ENCODE measurements at places on chromosomes 3 and 15.

DNA sequence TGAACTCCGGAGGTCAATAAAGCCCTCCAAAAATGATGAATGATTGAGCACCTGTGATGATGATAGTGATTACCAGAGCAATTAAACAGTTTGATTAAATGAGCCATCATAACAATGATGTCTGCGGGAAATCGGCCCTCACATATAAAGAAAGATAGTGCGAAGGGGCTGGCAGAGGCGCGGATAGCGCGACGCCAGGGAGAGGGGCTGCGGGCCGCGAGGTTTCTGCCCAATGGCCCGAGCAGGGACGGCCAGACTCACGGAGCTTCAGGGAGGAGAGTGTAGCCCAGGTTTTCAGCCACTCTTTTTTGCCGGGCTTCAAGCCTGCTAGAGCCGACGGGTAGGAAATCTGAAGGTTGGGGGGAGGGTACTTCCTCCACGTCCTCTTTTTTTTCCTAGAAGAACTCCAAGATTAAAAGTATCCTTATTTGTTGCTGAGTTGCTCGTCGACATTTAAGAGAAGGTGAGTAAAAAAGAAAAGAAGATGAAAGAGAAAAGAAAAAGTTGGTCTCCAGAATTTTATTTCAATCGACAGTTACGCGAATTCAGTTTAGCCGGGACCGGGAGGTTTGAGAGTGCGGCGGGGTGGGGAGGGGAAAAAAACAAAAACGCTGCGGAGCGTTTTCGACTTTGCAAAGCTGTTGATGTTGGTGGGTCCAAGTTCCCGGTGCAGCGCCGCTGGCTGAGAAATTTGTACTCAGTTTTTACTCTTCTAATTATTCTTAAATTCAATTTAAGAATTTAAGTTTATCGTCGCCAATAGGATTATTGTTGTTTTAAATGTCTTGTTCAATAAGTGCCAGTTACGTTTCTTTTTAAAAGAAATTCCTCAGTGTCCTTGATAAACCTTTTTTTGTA, 2.2 kb upstream of the MEIS2 start:
- no peak for DNase-seq

GRCh38 chr15:25600751-25601150, 161.9 kb upstream of the UBE3A start:
- no peak for DNase-seq

GRCh38 chr3:112315791-112316190, 17.2 kb upstream of the CD200 start:
- DNase-seq: no peak

GRCh38 chr15:34837246-34838016, 42.1 kb upstream of the ACTC1 start:
- no peak for DNase-seq

- no peak for DNase-seq
These were observed 397 bp downstream of the PLXND1 start for GRCh38 chr3:129605922-129606635.

DNA sequence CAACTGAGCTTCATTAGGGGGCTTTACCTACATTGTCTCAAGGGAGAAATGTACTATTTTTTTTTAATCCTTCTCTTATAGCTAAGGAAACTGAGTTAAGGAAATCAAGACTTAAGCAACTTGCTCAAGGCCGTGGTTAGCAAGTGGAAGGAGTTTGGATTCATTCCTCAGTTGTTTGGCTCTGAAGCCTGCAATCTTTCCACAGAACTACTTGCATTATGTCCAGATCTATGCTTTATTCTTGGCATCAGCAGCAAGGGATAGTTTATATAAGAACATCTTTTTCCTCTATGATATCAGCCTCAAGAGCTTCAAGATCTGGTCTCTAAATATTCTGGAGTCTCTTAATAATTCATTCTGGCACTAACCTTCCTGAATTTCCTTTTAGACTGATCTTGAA, 182.4 kb downstream of the SV2B start:
- no peak for DNase-seq

DNA sequence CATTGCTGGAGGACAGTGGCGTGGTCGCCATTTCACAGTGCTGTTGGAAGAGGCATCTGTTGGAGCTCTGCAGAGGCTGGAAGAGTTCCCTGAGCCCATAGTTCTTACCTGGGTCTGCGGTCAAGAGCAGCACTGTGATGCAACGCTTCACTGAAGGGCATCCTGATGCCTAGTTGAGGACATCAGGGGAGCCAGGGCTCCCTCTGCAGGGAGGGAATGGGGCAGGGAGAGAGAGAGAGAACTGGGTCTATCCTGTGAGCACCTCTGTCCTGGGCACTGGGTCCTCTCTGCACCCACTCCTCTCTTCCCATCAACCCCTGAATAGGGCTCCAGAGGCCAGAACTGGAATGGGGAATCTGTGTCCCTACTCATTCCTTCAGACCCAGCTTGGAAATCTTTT, 23.9 kb upstream of the MOBP start:
- no peak for DNase-seq

GRCh38 chr3:124034016-124034843, 42.3 kb upstream of the ROPN1 start:
- DNase-seq: no peak

GRCh38 chr15:52862677-52863076, 72.5 kb upstream of the ONECUT1 start:
- DNase-seq: no peak

DNA sequence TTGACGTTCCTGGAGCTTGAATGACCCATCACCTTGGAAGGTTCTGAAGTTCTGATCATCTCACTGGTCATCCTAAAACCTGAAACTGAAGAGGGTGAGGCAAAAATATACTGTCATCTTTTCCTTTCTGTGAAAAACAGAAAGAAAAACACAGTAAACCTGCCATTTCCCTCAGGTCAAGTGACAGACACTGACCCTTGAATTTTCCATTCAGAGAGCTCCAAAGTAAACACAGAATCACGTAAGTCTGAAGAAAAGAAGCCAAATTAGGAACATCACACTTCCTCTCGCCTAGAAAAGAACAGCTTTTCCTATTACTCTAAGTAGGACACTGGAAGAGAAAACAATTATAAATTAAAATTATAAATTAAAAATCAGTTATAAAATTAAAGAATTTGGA, 78.7 kb upstream of the TGFBR2 start:
- no peak for DNase-seq

GRCh38 chr3:30407651-30408050, 198.8 kb upstream of the TGFBR2 start:
- DNase-seq: no peak

GRCh38 chr3:9800529-9800928, 7.6 kb downstream of the ARPC4 start:
- DNase-seq: no peak

DNA sequence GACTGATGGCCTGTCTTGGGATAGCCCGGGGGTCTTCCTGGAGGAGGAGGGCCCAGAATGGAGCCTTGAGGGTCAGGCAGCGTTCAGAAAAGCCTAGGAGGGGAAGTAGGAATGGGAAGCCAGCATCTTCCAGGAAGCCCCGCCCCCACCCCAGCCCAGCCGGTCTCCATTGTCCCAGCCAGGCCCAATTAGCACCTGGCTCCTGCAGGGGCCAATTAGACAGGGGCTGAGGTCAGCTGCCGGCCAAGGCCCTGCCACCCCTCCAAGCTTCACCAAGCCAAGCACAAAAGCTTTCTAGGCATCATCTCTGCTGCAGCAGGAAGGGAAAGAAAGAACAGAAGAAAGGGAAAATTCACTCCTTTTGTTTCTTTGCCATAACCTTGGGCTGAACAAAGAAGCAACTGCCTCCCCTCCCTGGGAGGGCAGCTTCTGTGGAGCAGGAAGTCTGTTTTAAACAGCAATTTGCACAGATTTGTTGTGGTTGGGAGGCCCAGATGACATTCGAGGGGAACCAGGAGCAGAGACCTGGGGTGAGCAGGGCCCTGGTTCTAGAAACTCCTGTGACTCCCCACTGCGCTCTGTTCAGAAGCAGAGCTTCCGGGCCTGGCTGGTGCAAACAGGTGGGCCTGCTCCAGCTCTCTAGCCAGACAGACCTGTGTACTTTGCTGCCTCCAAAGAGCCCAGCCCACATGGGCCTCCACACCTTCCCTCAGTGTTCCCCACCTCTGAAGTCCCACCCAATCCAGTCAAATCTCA, 47.7 kb downstream of the CYP11A1 start:
- DNase-seq: no peak

GRCh38 chr15:44340410-44340809, 51.9 kb downstream of the GOLM2 start:
- no peak for DNase-seq

GRCh38 chr3:122102191-122102935, 47.2 kb downstream of the CD86 start:
- DNase-seq: no peak

DNA sequence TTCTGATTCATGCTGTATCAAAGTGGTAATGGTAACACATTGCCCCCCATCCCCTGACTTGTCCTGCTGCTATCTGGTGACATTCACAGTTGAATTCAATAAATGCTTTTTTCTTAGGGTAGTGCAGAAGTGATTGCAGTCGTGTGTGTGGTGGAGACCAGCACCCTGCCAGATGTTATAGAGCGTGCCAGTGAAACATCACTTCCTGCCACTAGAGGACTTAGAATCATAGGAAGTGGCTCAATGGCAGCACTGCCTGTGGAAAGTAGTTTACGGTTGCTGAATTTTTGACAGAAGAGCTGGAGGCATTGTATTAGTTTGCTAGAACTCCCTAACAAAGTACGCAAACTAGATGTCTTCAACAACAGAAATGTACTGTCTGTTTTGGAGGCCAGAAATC, 37.4 kb upstream of the P2RY12 start:
- DNase-seq: no peak

- no peak for DNase-seq
These were observed 434.2 kb upstream of the CNTN3 start for GRCh38 chr3:75048650-75049049.

DNA sequence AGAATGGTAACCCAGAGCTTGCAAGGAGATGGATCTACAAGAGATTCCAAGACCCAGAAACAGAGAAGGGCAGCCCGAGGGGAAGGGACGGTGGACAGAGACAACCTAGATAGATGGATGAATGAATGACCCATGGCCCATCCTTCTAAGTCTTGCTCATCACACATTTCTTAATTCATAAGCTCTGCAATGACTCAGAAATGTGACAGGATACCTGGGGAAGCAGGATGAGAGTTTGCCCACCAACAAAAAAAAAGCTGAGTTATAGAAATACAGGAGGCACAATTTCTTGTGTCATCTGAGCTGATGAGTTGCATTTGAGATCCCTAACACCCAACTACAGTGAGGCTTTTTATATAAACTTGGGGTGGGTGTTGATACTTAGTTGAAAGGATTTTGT, 76.6 kb downstream of the CNTN3 start:
- no peak for DNase-seq

- DNase-seq: no peak
These were observed 581.7 kb upstream of the CCDC54 start for GRCh38 chr3:106795553-106795952.

GRCh38 chr3:30470496-30470895, 135.9 kb upstream of the TGFBR2 start:
- no peak for DNase-seq

DNA sequence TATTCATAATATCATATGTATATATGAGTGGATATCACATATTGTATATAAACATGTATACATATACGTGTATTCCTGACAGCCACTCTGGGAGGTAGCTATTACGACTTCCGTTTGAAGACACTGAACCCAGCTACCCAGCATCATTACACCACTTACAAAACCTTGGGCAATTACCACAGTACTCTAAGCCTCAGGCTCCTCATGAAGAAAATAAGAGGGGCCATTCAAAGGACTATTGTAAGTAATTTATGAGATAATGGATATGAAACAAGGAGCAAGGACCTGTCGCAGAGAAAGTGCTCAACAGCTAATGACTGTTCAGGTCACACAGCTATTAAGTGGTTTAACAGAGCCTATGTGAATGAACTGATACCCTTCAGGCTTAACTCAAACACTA, 52.4 kb downstream of the KCNMB2 start:
- no peak for DNase-seq

DNA sequence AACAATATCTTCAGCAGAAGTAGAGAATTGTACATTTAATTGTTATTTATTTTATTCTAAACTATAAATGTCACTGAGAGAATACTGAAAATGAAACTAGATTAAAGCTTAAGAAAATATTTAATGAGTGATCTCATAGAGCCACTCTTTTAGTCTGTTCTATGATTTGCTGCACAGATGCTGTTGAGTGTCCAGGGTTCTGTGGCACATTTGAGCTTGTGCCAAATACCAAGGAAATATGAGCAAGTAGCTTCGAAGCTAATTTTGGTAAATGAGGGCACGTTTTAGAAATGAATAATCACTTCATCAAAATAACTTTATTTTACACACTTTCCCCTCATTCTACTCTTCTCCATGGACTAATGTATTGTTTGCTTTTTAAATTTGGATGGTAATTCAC, 53.6 kb upstream of the THRB start:
- DNase-seq: no peak

DNA sequence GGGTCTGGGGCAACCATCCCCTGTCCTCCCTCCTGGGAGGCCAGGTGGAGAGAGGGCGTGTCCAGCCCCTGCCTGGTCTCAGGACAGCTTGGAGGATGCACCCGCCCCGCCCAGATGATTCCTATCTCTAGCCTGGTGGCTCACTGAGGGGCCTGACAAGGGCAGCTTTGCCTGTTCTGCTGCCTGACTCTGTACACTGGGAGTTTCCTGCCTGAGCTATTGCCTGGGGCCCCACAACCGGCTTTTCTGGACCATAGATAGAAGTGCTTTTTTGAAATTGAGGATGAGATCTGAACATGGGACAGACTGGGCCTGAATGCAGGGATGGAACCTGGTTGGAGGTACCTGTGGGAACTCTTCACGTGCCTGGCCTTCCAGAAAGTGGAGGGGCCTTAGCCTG, 751 bp upstream of the PLA2G4E start:
- DNase-seq: no peak

GRCh38 chr3:156509189-156510174, 45.4 kb downstream of the SSR3 start:
- DNase-seq: no peak

DNA sequence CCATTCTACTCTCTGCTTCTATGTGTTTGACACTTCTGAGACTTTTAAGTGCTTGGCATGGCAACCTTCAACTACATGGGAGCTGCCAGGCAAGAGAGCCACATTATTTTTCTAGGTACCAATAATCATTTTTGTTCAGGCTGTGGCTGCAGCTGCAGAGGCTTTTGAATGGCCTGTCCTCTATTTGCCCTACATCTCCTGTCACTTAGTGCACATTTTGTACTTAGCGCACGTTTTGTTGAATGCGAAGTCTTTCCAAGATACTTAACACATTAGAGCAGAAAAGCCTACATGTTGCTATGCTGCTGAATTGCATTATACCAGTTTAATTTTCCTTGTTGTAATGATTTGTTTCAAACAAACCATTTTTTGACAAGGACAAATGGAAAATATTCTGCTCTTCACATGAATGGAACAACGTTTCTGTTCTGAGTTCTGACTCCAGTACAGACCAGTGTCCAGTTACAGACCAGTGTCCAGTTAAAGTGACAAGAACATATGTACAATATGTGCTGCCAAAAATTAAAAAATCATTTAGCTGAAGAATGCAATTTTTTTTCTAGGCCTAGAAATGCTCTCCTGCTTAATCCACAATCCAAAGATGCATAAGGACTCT, 113.9 kb downstream of the ABI3BP start:
- no peak for DNase-seq

Data from stimulated activated CD4-positive, alpha-beta T cell treated with anti-CD3 and anti-CD28 coated beads, Interleukin-15, amount 100 ng/mL, for 1 hour (primary cell).